ENCODE measurements at places on chromosomes 3 and 15. TPM values are rescaled to one million over a fixed set of nuclear protein-coding genes. Genes with fewer than 3 reads are reported as not detected.

GRCh38 chr3:75692061-75692460 lies 27.9 kb downstream of the FRG2C start:
- no peak for DNase-seq

Gene NR1I2
- total RNA-seq, result not detected

GRCh38 chr15:40183636-40184463 lies 23.0 kb downstream of the BUB1B start:
- DNase-seq, result no peak

Gene DLL4
- not detected for total RNA-seq

DNA sequence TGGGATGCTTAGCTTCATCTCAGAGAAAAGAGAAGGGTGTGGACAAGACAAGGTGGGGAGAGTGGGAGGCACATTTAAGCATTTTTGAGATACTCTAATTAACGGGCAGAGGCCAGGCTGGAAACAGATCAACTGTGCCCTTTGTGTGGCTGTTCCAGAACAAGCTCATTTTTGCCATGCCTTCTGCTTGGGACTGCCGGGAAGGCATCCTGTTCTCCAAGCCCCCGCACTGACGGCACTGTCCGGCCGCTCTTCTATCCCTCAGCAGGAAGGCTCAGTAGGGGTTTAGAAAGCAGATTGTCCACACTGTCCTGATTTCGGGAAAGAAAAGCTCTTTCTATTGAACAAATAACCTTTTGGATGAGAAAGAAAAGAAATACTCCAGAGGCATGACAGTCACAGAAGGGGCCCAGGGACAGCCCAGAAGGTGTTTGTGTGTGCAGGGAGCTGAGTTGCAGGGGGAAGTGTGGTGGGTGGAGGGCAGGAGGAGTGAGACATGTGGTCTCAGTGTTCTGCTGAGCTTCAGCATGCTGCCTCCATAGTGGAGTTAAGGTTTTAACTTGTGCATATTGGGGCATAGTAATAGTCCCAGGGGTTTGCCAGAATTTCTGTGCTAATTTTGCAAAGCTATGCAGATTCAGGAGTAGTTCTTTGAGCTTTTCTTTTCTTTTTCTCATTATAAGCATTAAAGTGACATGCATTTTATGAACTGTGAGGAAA lies 27.3 kb downstream of the SV2B start:
- no peak for DNase-seq

GRCh38 chr3:107858876-107859275 lies 232.0 kb downstream of the CD47 start:
- no peak for DNase-seq

Gene KBTBD8
- total RNA-seq, result 3.8 TPM

DNA sequence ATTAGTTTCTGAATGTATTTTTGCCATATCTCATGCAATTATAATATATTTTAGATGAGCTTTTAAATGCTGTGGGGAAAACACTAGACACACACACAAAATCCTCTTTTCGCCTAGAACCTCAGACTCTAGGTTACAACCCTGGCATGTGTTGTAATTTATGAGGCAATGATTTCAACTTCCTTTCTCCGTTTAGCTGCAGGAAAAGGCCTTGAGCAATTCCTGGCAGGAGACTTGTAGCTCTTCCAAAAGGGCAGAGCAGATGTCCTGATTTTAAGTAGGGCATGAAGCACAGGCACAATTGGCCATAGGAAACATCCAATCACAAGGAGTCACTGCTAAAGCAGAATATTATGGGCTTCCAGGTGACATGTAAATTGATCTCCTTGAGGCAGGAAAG lies 82.0 kb downstream of the GPR156 start:
- DNase-seq, result peak; percentile 76

Gene IL17RD
- total RNA-seq, result 2.2 TPM

Gene OR5H2
- not detected for total RNA-seq

- no peak for DNase-seq
These were observed 54.6 kb upstream of the CADM2 start for GRCh38 chr3:84904212-84904611.

Gene CELF6
- total RNA-seq, result 0.36 TPM

DNA sequence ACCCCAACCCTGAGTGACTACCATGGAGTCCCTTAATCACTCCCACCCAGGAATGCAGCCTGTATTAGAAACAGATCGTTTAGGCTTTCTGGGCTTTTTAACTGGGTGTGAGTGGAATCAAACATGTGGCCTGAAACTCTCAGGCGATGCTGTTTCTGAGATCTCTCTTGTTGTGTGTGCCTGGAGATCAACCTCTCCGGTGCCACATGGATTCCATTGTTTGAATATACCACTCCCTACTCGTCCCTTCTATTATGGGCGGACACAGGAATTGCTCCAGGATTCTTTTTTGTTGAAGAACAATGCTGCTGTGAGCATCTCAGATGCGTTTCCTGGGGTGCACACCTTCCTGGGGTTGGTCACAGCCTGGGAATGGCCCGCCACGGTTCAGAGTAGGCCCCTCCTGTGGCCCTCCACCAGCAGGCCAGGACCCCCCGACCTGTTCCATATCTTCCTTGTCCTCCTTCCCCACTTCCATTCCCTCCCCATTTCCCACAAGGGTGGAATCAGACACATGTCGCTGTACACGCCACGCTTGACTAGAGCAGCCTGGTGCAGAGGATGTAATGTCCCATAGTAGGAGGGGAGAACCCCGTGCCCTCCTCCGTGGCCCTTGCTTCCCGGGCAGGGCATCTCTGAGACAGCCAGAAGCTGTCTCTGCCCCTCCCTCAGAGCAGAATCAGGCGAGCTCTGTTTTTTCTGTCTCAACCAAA lies 36.4 kb upstream of the PRR23E start:
- no peak for DNase-seq

Gene LRRN1
- total RNA-seq, result 3.5 TPM

GRCh38 chr3:8507496-8507895 lies 5.9 kb downstream of the LMCD1 start:
- DNase-seq, result no peak

GRCh38 chr3:185065059-185065458 lies 87.8 kb downstream of the C3orf70 start:
- no peak for DNase-seq

DNA sequence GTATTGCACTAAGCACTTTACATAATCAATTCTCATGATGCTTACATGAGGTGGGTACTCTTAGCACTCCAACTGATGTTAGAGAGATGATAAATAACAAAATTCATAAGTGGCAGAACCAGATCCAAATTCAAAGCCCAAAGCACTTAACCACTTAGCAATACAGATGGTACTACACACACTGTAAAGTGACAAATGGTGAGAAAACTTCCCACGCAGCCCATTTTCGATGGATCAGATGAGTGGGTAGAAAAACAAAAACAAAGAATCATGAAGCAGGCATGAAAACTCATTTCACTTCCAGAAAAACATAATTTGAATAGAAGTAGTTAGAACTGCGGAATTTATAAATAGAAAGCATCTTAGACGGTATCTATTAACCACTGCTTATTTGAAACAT lies 66.2 kb downstream of the FRMD4B start:
- DNase-seq, result peak; percentile 46

Gene ADAMTSL3
- total RNA-seq, result 0.72 TPM

GRCh38 chr3:68334367-68334986 lies 597.9 kb downstream of the TAFA4 start:
- DNase-seq, result no peak

Gene UPK1B
- total RNA-seq, result 0.36 TPM

- DNase-seq, result no peak
These were observed 334.4 kb upstream of the TRIM42 start for GRCh38 chr3:140343211-140344081.

Gene GPR149
- not detected for total RNA-seq

Gene ECT2
- total RNA-seq, result 21.8 TPM

- peak; percentile 74 for DNase-seq
These were observed 24.9 kb upstream of the PLXNA1 start for GRCh38 chr3:126957776-126958637.

Gene TTC14
- 53.2 TPM for total RNA-seq

GRCh38 chr3:157871248-157871647 lies 235.0 kb downstream of the SHOX2 start:
- no peak for DNase-seq

- DNase-seq, result peak; percentile 78
These were observed 53.9 kb downstream of the C3orf38 start for GRCh38 chr3:88203642-88204055.

DNA sequence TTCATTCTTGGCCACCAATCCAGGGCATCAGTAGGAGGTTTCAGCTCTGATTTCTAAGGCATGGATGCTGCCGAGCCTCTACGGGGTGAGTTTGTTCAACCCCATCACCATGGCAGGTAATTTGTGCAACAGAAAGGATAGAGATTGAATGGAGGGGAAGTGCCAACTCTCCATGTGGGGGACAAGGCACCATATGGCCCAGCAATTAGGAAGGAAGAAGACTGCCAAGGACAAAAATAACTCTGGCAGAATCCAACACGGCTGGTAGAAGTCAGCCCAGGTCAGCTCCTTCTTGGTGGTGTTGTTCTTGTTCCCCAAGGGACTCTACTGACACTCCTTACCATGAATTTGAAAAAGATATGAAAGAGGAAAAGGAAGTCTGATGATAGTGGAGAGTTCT lies 503.9 kb downstream of the MAGI1 start:
- DNase-seq, result no peak

Gene SLC6A20
- total RNA-seq, result not detected

Gene CXCR6
- not detected for total RNA-seq

Gene LRRC3B
- not detected for total RNA-seq

- no peak for DNase-seq
These were observed 51.1 kb downstream of the SYNM start for GRCh38 chr15:99155961-99156443.

GRCh38 chr3:15092686-15093085 lies 6.3 kb downstream of the RBSN start:
- no peak for DNase-seq

DNA sequence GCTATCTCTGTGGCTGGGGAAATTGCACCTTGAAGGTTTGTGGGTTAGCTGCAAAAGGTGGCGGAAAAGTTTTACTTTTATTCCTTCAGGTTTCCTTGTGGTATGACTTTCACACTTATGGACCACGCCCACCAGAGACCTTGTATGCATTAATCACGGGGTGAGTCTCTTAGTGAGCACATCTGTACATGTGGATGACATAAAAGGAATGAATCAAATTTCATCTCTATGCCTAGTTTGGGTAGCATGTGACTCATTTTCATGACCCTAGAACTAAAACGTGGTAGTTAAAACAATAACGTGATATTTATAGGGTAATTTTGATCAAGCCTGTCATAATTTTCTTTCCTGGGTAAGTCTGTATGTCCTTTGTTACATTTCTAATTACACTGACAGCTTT lies 141.7 kb downstream of the PDCD6IP start:
- no peak for DNase-seq

Gene NAA50
- total RNA-seq, result 163 TPM

DNA sequence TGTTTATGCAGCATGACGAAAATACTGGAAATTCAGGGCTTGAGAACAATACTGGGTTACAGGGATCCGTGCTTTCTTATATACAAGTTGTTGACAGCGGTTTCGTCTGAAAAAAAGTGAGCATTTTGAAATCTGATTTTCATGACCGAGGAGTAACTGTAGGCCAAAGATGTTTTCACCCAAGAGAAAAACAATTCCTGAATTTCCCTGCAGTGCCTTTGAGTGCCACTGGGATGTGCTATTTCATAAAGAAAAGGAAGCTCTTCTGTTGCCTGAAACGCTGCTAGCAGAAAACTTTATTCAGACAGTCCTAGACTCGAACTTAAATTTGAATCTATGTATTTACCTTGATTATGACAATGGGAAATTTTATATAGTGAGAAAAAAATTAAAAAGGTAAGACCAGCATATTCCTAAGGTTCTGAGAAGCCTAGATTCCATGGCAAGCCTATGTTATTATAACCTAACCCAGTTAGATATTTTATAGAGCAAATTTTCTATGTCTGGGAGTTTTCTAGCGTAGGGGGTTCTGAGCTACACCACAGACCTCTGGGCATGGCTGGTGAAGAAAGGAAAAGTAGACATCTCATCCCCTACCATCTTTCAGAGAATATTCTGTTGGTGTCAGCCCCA lies 30.2 kb downstream of the KCNAB1 start:
- DNase-seq, result peak; percentile 82

DNA sequence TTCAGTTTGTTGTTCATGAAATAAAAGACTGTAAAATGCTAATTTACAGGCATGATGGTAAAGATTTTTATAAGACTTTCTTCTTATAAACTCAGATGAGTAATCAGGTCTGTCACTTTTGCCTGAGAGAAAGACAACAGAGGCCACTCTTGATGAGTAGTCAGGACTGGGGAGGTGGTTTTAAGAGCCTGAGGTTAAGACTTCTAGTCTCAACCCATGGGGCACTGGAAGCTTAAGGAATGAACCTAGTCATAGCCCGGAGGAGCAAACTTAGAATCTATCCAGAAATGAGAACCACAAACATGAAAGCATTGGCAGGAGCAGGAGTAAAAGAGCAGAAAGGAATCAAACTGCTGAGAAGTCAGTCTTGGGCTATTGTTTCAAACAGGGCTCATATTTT lies 846.3 kb upstream of the ARPP21 start:
- DNase-seq, result no peak

DNA sequence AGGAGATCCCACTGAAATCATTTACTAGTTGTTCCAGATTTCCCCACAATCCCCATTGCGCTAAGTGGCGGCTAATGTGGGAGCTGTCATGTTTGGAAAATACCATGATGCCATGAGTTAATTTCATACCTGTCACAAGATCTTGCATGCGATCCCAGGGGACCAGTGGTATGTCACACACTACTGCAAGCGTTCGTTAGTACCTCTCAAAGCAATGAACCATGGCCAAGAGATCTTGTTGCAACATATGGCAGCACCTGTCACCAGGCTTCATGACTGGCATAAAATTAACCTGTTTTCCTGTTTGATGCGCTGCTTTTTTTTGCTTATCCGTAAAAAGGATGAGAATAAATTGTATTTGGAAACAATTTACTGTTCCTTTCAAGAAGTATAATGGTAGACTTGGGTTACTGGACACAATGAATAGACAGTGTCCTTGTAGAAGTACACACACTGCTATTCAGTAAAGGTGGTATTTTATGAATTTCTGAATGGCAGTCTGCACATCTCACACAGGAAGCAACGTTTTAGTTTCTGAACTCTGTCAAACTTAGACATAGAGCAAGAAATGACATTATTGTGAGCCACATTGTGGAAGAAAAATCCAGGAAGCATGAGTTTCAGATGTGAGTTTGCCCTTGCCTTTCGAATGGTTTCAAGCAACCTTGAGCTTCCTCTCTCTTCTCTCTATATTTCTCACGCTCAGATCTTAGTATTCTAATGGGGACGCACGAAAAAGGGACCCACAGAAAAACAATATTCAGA lies 81.9 kb downstream of the CHL1 start:
- no peak for DNase-seq

GRCh38 chr15:60259469-60259868 lies 138.3 kb downstream of the ANXA2 start:
- DNase-seq, result no peak
